Testis (tissue), 5 donors: ENCODE measurements at places on chromosomes 2 and 18. TPM values are rescaled to one million over a fixed set of nuclear protein-coding genes. Genes with fewer than 3 reads are reported as not detected.

CHRNG gene
- not detected for total RNA-seq

CELF4 gene
- 3.9 TPM for total RNA-seq

- peak; percentile 68 for DNase-seq
These were observed 119.2 kb upstream of the FHL2 start for GRCh38 chr2:105517814-105518705.

DNA sequence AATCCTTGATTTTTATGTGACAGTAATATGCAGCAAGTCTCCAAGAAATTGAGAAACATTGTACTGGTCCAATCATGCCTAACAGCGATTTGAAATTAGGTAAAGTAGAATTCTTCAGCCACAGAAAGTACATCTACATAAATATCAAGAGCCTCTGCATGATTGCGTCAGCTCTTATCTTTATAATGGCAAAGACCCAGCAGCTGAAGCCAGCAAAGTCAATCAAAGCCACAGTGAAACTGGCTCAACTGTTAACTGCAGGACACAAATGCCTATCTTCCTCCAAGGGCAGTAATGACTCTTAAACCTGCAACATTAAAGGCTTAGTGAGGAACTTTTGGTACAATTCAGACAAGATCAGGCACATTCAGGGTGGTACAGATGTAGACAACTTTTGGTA lies 102.5 kb downstream of the BARD1 start:
- DNase-seq: peak; percentile 61

GRCh38 chr18:2914185-2914880 lies 67.5 kb downstream of the EMILIN2 start:
- DNase-seq: peak; percentile 73

DNA sequence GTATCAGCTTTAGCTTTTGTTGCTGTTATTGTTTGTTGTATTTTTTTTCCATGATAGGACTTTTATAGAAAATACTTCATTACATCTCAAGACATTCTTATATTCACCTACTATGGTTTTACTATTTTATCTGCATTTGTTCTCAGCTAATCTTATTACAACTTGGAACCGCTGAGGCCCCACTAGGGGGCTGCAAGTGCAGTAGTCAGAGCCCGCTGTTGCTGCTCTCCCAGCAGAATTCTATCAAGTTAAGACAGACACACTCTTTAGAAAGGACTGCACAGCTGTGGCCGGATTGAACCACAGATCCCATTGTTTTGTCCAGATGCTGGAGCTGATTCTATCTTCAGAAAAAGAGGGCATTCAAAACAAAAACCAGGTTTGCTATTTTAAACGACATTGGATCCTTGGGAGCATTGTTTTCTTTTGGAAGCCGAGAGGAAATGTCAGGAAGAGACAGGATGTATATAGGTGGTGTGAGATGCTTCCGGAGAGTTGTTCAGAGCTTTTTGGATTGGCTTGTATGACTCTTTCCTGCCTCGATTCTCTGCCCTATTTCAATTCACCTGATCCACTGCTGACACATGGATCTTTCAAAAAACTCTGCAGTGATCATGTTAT lies 105.7 kb upstream of the GAREM1 start:
- peak; percentile 28 for DNase-seq

DNA sequence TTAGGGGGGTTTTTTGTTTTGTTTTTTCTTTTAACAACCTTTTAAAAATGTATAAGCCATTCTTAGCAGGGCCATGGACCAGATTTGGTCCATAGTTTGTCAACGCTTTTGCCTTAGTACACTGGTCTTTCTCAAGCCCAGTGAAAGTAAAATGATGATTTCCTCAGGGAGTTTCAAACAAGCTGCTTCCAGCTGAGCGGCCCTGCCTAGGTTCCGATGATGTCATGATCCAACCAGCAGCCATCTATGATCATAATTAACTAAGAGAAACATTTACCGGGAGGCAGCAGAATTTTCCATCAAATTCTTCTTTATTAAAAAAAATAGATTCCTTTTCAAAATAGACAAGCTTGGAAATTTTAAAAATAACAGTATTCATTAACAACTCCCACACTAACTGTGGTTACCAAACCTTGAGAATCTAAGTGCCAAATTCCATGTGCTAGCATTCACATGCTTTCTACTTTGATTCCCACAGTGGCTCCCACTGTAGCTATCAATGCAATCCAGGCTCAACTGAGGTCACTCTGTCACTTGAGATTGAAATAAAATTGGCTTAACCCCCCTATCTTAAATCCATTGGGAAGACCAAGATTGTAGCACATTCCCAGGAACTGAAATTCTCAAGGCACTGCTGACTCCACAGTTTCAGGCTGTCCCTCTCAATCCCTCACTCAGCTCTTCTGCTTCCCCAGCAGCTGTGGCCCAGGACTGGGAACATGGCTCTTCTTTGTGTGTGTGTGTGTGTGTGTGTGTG lies 148.9 kb downstream of the RNF152 start:
- DNase-seq: peak; percentile 60
